NCI-H1694 (cell line): ENCODE measurements at places on chromosomes 6 and 20.

DNA sequence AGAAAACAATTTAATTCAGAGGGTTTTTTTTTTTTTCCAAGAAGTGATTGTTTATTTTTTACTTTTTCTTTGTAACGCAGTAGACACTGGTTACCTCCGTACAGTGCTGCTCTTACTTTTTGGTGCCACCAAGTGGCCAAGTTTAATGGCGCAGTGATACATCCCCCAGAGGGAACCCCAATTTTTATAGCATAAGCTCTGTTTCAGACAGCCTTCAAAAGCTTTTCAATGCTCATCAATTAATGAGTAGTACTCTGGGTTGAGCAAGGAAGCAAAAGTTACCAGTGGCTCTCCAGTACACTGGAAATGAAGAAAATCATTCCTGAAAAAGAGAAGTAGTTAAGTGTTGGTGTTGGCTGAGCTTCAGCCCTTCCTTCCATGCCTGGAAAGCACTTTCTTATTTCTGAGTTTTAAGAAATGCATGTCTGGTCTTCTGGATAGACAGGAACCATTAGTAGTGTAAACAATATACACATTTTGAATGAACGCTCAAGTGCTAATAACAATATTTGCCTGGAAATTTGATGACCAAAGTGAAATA, 129.1 kb upstream of the SMLR1 start:
- no peak for DNase-seq

GRCh38 chr20:62978561-62978943, 26.0 kb downstream of the SLC17A9 start:
- DNase-seq = no peak

DNA sequence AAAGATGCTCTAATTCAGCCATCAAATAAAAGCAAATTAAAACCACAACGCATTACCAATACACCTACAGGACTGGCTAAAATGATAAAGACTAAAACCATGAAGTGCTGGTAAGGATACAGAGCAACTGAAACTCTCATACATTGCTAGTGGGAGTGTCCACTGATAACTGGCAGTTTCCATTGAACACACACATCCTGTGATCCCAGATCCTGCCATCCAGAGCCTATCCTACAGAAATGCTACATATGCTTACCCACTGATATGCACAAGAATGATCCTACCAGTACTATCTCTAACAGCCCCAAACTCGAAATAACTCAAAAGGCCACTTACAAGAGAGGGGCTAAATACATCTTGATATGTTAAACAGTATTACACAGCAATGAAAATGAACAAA, 81.0 kb downstream of the FYN start:
- DNase-seq = no peak

- no peak for DNase-seq
These were observed 131.4 kb upstream of the TRAF3IP2 start for GRCh38 chr6:111737065-111737521.

DNA sequence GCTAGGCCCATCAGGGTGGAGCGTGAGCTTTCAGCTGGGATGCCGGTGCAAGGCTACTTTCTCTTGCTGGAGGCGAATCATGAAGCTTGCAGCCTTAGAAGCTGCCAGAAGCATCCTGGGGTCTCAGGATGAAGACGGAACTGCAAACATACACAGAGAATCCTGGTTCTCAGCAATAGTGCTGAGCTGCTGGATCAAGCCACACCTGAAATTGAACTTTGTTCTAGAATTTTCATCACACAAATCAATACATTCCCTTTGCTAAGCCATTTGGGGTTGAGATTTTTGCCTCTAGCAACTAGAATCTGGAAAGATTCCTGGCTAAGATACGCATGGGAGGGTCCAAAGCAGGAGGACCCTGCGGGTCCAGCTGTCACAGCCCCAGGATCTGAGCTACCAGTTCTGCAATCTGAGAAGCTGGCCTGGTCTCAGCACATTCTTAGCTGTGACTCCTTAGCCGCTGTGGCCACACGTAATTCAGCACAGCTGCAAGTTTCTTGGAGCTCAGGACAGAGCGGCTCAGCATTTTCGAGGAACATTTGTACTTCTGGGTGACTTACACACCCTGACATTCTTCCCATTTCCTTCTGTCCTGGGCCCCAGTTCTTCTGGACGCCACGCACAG, 6.6 kb upstream of the ARFGAP1 start:
- no peak for DNase-seq

- no peak for DNase-seq
These were observed at the start of gene AKAP12 for GRCh38 chr6:151239603-151240035. TSS of gene AKAP12 (plus strand) at chr6:151239967. CDS start at chr6:151240563, 596 bp downstream.

DNA sequence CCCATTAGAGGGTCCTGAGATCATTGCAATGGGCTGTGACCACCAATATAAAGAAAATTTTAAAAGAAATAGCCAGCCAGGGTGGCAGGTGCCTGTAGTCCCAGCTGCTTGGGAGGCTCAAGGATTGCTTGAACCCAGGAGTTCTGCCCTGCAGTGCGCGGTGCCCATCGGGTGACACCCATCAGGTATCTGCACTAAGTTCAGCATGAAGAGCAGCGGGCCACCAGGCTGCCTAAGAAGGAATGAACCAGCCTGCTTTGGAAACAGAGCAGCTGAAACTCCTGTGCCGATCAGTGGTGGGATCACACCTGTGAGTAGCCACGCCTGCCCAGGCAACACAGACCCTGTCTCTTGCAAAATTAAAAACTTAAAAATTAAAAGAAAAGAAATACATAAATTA, 102.5 kb upstream of the FOXC1 start:
- no peak for DNase-seq

DNA sequence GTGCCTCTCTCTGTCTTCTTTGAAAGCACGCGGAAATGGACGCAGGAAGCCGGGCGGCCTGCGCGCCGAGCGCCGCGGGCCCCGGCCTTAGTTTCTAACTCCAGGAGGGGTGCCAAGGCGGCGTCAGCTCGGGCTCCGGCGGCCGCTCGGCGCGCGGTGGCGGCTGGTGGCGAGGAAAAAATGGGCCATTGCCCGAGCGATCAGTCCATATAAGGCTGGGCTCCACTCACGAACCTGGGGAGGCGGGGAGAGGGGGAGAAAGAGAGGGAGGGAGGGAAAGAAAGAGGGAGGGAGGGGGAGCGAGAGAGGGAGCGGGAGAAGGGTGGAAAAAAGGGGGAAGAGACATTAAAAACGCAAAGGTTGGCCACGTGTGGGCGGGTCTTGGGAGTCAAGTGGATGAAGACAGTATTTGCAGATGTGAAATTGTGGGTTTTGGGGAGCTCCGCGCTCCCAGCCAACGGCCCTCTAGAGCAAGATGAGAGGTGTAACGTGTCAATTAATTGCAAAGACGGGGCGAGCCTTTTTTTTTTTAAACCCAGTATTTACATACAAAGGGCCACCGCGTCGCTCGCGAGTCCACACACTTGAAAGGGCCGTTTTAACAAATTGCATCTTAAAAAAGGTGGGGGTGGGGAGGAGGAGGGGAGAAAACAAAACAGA, at the start of gene NKX2-2:
Gene NKX2-2, minus strand, starts transcription at position 184 of the 660 bp plus-strand sequence. CDS start 395 bp downstream, outside the sequence.
- no peak for DNase-seq

GRCh38 chr20:41428285-41428684, 61.7 kb upstream of the EMILIN3 start:
- DNase-seq = no peak

DNA sequence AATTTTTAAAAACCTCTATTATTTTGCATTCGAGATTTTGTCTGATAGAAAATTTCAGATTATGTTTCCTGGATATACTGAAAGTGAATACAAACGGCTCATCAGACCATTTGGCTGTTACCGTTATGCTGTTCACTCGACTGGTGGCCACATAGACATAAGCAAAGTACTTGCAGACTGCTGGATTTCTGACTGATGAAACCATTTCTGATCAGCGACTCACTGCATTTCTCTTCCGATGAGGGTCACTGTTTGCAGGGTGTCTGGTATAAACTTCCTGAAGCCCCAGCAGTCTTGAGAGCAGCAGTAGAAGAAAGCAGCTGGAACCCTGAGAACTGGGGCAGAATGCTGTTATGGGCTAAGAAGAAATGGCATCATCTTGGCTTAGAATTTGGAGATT, 17.7 kb downstream of the SNX9 start:
- no peak for DNase-seq

- no peak for DNase-seq
These were observed 71.5 kb downstream of the EFCAB8 start for GRCh38 chr20:32930181-32930580.

- no peak for DNase-seq
These were observed 148.2 kb downstream of the LAMA2 start for GRCh38 chr6:129031051-129031599.

GRCh38 chr6:46715141-46715540, 20.0 kb downstream of the PLA2G7 start:
- DNase-seq = no peak

DNA sequence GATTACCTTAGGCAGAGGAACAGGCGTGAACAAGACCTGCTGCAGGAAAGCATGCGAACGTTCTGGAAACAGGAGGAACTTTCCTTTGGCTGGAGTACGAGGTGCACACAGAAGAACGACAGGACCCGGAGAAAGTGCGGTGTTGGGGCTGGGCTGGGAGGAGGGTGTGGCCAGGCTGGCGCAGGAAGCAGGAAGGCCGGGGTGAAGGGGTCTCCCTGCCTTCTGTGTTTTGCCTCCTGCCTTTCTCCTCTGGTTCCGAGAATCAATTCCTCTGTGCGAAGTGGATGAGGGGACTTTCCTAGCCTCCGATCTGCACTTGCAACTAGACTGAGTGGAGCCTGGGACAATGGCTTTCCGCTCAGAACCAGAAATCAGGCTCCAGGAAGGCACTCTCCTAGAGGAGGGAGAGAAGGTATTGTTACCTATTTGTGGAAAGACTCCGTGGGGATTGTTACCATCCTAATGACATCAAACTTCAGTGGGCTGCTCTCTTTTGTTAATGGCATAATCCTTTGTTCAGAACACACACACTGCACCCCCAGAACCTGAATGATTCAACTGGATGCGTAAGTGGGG, 22.9 kb upstream of the PLEKHG1 start:
- no peak for DNase-seq

- peak; percentile 55 for DNase-seq
These were observed 89.7 kb downstream of the MDGA1 start for GRCh38 chr6:37607944-37608343.

- no peak for DNase-seq
These were observed 622 bp downstream of the APCDD1L start for GRCh38 chr20:58514321-58515232.

DNA sequence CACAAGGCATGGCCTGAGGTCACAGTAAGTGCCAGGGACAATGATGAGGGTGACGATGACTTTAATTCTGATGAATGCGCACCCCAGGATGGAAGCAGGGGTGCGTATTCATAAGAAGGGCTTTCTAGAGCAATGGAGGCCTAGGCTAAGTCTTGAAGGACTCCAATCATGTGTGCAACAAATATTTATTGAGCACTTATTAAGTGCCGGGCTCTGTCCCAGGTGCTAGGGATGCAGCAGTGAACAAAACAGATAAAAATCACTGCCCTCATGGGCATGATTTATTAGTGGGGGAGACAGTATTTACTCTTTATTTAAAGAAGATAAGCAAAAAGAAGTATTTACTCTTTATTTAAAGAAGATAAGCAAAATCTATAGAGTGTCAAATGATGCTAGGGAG, 198.2 kb upstream of the KCNG1 start:
- DNase-seq = no peak

DNA sequence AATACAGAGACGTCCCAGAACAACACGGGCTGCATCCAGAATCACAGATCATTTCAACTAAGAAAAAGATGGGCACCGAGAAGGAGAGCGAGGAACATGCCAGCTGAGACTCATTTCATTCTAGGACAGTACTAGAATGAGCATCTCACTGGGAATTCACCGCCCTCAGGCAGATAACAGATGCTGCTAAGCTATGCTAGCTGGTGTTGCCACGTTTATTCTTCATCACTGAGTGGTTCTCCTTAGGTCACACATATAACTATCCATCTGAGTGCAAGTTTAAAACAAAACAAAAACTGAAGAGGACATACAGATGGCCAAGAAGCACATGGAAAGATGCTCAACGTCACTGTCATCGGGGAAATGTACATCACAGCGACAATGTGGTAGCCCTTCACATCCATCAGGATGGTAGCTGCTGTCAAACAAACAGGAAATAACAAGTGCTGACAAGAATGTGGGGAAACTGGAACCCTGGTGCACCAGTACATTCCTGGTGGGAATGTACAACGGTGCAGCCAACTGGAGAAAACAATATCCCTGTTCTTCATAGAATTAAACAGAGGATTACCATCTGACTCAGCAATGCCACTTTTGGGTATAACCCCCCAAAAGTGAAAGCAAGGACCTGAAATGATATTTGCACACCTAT, 97.6 kb downstream of the SLC22A23 start:
- no peak for DNase-seq

DNA sequence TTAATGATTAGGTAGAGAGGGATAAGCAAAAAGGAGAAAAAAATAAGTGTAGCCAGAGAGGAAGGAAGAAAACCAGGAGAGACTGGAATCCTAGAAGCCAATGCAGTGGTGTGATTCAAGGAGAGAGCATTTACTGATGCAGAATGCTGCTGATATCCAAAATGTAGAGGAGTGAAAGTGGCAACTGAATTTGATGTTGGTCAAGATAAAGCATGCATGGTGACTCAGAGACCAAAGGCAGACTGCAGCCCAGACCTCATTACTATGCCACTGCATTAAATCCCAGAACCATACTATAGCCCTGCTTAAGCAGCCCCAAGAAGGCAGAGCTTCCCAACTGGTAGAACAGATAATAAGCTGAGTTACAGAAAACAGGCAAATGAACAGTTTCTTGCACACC, 15.8 kb downstream of the KLHL32 start:
- DNase-seq = no peak

DNA sequence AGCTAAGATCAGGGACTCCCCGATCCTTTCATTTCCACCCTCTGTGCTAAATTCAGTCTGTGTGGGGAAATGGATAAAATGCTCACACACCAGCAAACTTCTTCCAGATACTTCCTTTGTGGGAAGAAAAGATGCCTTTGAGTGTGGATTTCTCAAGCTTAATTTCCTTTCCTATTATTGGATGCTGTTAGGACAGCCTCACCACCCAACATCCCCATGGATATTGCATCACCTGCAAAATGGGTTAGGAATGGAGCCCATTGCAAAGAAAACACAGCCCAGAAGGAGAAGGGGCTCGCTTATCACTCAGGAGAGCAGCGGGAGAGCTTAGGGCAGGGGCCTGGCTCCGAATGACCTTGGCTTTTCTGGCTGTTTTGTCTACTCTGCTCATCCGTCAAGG, 272.2 kb downstream of the CDC5L start:
- no peak for DNase-seq

- DNase-seq = peak; percentile 16
These were observed 25.7 kb upstream of the BTBD3 start for GRCh38 chr20:11891776-11892545.

- DNase-seq = no peak
These were observed 997 bp upstream of the FBXO30 start for GRCh38 chr6:145815309-145816274.

GRCh38 chr6:163756079-163756478, 341.6 kb downstream of the QKI start:
- DNase-seq = no peak

- no peak for DNase-seq
These were observed 117.6 kb upstream of the PHACTR1 start for GRCh38 chr6:12598919-12599318.
